Activated CD8-positive, alpha-beta memory T cell treated with anti-CD3 and anti-CD28 coated beads for 4 hours (primary cell): ENCODE measurements at places on chromosomes 4 and X.

- DNase-seq = no peak
Observed at GRCh38 chr4:3250956-3251690, 2.2 kb downstream of the MSANTD1 start.

DNA sequence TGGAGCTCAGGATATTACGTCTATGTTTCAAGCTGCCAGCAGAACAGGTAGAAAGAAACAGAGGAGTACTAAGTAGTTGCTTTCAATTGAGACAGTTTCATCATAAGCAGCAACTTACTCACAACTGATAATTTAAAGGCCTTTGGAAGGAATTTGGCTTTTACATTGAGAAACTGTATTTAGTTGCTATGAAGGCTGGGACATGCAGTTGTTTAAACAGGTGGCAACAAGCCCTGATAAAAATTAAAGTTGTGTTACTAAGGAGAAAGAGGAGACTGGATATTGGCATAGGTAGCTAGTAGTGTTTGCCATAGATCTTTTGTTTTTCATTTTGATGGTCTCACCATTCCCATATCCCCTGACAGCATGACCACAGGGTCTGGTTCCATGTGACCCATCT lies 18.4 kb downstream of the MID1IP1 start:
- DNase-seq = no peak

DNA sequence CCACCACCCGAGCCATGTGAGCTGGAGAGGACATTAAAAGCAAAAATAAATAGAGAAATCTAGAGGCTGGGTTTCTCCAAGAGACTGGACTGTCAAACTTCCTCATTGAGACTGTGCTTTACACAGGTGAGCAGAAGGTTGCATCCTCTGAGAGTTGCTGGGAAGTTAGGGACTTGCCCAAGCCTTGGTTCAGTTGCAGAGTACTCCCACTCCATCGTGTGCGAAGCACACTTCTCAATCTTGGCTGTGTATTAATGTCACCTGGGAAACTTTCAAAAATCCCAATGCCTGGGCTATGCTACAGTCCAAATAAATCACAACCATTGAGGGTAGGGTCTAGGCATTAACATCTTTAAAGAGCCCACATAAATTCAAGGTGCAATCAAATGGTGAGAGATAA lies 89.2 kb downstream of the ZNF330 start:
- no peak for DNase-seq

DNA sequence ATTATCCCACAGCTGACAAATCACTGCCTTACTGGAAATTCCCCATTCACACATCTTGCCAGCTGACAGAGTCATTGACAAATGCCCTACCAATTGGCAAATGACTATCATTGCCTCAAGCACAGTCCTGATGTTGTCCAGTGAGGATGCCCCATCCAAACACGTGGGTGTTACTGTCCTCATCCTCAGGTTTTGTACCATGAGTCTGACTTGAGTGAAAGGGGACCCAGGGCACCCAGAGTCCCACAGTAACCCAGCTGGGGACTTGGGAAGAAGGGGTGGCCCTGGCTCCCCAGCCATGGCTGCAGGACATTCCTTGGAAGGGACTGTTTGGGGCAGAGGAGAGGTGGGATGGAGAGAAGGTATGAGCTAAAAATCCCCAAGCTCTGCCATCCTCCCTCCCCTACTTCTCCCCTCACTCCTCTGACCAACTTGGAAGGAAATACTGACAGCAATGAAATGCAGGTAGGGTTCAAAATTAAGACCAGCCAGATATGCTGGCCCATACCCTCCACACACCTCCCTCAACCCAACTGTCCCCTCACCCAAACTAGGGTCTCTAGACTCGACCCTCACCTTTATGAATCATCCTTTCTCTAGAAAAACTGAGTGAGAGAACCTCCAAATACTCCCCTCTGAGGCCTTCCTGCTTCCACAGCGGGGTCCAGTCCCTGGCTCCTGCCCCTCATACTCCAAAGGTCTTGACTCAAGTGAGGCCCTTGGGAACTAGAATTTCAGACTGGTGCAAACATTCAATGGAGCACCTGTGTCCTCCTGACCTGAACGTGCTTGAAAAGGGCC lies 5.1 kb downstream of the TIMP1 start:
- DNase-seq = no peak

DNA sequence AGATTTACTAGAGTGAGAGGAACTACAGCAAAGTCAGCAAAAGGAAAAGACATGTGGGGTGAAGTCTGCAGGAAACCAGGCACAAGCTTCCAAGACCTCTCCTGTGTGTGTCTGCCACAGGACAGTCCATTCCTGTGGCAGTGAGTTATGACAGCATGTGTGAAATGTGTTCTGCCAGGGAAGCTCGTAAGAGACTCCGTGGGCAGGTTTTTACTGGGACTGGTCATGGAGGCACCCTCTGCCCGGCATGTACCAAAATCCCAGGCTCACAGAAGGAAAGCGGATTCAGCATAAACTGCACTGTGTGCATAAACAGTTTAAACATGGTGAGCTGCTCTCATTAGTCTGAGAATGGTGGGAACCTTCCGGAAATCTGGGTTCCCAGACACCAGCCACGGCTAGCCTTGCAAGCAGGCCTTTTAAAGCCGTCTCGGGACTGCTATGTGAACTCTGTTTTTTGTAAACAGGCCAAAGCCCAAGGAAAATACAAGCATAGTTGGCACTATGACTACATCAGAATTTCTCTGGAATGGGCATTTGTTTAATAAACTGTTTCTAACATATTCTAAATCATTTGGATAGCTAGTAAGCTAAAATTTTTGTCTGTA lies 288.5 kb downstream of the TENM3 start:
- DNase-seq = no peak

GRCh38 chr4:53852343-53852742 lies 212.1 kb downstream of the CHIC2 start:
- DNase-seq = no peak

DNA sequence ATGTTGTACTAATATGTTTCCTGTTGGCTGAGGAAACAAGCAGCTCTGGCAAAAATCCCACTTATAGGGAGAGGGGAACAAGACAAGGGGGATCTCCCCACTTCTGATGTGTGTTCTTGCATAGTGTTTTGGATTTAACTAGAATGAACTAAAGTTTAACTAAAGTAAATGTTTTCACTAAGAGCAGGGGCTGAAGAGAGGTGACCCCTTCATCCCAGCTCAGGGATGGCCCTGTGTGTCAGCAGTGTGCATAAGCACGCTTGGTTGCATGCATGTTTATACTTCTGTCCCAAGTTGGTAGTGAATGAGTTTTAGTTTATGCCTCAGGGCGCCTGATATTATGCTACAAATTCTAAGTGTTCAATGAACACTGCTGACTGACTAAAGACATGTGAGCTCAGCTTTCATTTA lies 169.4 kb downstream of the MGST2 start:
- DNase-seq = no peak

DNA sequence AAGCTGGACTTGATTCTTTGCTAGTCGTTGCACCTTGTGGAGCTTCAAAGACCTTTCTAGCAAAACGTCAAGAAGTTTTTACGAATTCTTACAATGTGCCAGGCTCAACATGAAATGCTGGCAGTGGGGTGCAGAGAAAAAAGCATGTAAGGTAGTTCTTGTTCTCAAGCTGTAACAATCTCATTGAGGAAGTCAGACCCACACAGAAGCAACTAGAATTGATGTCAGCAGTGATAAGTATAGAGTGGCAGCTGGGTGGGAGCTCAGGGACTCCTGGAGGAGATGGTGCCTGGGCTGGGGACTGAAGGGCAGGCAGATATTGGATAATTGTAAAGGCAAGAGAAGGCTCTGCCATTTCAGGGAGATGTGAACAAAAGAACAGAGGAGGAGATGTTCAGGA lies 82.3 kb downstream of the ATG4A start:
- no peak for DNase-seq

DNA sequence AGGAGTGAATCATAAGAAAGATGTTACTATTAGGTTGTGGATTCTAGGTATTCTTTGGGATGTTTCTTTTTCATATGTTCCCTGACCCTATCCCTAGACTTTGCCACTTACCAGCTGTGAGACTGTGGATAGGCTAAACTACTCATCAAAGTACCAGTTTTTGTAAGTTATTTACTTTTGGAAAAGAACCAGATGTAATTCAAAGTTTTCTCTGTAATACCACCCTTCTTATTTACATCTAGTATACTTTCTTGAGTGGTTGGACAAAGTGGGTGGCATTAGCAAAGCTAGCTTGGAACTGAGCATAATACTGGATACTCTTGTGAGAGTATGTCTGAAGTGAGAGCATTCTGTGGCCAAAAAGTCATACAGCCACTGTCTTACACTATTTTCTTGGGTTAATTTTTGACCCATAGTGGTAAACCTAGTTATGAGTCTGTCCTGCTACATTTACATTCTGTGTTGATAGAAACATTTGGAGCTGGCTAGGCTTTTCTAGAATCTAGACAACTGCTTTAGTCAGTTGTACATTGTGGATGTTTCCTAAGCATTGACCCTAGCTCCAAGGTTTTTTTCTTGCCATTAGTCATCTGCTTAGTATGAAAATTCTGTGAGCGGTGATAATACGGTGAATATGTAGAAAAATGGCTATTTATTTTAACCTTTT lies 41.7 kb downstream of the KDM6A start:
- DNase-seq = no peak

DNA sequence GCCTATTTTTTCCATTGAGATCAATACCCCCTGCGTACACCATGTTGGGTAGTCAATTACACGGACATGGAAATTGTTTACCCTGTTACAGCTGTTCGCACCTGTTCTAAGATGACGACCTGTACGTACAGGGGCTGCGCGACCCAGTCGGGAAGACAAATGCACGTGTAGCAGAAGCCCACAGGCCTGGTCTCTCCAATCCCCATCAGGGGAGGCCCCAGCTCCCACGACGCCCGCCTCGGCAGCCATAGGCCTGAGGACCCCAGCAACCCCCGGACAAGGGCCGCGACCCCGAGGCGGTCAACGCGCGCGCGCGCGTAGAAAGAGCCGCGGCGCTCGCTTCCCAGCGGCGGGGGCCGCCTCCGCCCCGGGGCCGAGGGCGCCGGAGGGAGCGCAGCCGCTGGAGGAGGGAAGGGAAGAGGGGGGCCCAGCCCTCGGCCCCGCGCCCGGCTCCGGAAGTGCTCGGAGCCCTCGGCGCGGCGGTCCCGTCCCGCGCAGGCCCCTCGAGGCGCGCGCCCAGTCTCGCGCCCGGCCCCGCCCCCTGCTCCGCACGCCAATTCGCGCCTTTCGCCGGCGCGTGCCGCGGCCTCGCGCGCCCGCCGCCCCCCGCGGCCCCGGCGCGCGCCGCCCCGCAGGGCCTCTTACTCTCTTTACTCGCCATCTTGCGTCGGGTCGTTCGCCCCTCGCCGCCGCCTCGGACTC lies 618 bp downstream of the RBBP7 start:
- peak; percentile 16 for DNase-seq

DNA sequence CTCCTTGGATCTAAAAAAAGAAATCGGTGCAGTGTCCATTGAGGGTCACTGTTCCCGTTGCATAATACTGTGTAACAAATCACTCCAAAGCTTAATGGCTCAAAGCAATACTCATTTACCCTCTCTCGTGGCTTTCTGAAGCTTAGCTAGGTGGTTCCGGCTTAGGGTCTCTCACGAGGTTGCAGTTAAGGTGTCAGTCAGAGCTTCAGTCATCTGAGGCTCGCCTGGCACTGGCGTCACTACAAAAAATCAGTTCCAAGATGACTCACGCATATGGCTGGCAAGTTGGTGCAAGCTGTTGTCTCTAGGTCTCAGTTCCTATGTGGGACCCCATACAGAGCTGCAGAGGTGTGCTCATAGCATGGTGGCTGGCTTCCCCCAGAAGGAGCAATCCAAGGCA lies 91.0 kb downstream of the BEND2 start:
- DNase-seq = no peak

DNA sequence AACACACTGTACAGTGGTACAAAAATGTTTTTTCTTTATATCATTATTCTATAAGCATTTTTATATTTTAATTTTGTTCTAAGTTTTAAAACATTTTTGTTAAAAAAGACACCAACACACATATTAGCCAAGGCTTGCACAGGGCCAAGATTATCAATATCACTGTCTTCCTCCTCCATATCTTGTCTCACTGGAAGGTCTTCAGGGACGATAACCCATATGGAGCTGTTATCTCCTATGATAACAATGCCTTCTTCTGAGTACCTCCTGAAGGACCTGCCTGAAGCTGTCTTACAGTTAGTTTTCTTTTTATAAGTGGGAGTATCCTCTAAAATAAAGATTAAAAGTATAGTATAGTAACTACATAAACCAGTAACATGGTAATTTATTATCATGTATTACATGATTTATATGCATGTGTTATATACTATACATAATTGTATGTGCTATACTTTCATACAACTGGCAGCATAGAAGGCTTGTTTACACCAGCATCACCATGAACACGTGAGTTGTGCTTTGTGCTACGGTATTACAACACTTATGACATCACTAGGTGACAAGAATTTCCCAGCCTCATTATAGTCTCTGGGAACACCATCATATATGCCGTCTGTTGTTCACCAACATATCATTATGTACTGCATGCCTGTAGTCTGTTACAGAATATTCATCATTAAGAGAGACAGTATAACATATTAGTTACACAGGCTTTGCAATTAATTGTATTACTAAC lies 90.7 kb downstream of the WDFY3 start:
- DNase-seq = no peak

GRCh38 chrX:136879001-136879687 lies 1.4 kb downstream of the RBMX start:
- no peak for DNase-seq

DNA sequence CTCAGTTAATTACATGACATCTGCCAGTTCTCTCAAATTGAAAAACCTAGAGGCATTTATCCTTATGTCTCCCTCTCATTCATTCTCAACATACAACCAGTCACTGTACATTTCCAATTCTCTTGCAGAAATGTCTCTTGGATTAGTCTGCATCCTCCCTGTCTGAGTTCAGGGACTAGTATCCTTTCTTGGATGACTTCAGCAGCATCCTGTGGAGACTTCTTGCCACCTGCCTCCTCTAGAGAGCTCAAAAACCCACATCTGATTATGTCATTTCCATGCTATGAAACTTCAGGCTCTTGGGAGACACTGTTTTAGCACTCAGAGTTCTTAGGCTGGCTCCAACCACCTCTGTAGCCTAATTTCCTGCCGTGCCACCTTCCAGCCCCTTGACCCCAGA lies 515.1 kb upstream of the DIPK2B start:
- DNase-seq = no peak

DNA sequence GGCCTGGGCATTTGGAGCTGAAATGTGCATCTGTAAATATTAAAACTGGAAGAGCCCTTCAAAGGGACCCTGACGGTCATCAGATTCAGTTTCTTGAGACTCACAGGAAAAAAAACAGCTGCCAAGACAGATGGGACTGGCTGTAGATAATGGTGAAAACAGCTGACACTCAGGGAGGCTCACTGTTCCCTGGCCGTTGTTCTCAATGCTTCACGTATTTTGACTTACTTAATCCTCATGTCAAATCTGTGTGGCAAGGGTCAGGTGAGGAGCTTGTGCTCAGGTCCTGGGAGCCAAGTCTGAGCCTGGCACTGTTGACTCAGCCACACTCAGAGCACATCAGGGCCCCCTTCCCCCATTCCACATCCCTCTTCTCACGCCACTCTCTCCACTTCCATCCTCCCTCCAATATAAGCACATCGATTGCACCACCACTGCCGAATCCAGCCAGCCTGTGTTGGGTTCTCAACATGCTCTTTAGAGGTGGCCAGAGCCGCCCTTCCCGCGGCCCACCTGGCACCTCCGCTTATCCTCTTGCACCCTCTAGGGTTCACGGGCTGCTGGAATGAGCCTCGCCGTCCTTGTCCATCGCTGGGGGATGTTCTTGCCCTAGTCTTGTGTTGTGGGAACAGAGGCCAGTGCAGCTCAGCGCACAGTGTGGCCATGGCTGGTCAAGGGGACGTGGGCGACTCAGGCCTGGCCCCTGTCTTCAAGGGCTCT lies 40.1 kb downstream of the EVC start:
- no peak for DNase-seq
